ENCODE measurements at places on chromosomes 5 and 9. TPM values are rescaled to one million over a fixed set of nuclear protein-coding genes. Genes with fewer than 3 reads are reported as not detected.

GRCh38 chr5:98510143-98510985 lies 263.1 kb upstream of the RGMB start:
- no peaks in the 10 kb centered on the region for H3K4me1 ChIP-seq
- no peak for DNase-seq
- H3K27me3 ChIP-seq: no peaks in the 10 kb centered on the region
- no peak overlapping the region for H3K27ac ChIP-seq
- H3K4me3 ChIP-seq: no peak overlapping the region

Gene RUSC2
- 5.3 TPM for total RNA-seq

Gene STKLD1
- total RNA-seq: 1.3 TPM

Gene INSL4
- not detected for total RNA-seq

Gene OGN
- total RNA-seq: not detected

Data from activated T-cell treated with anti-CD3 and anti-CD28 coated beads, Interleukin-2, amount 50 U/mL, for 72 hours (primary cell).